CD4-positive, alpha-beta T cell (primary cell): ENCODE measurements at places on chromosomes 2 and 18. TPM values are rescaled to one million over a fixed set of nuclear protein-coding genes. Genes with fewer than 3 reads are reported as not detected.

CHRND gene
- not detected for total RNA-seq

POU3F3 gene
- total RNA-seq = not detected

HMSD gene
- not detected for total RNA-seq

PSMA8 gene
- total RNA-seq = not detected

TNS1 gene
- 0.34 TPM for total RNA-seq

TCF7L1 gene
- not detected for total RNA-seq

GCG gene
- total RNA-seq = not detected

- DNase-seq = no peak
Observed at GRCh38 chr2:228352048-228352447, 170.6 kb upstream of the SPHKAP start.

- no peak for DNase-seq
Observed at GRCh38 chr18:12574494-12575185, 83.3 kb downstream of the SPIRE1 start.

- DNase-seq = no peak
Observed at GRCh38 chr2:223459328-223459939, 142.7 kb downstream of the SCG2 start.

DNA sequence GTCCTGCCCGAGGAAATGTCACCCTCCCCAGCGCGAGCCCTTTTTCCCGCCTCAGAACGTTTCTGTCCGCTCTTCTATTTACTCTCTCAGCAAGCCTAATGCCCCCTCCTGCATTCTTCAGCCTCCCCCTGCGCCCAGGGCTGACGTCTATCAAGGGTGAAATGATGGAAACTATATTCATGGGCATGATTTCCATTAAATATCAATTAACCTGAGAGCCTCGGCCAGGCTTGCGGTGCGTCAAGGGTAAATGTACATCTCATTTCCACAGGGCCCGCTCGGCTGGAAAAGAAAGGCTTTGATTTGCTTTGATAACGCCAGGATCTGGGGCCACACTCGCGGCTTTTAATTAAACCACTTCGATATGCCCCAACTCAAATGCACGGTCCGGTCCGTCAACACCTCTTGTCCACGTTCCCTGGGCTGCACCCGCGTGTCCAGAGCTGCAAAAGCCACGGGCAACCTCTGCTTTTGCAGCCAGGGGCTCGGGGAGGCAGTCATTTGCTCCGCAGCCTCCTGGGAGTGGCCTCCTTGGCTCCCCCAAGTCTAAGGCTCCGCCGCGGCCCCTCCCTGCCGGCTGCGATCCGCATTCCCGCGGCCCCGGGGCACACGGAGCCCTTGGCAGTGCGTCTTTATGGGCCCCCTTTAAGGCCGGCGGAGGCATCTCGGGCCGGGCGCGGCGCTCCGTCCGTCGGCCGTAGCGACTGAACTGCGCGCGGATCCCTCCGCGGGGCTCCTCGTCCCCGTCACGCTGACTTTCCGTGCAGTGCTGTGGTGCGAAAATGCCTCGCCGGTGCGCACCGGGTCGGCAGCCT lies at the start of gene HOXD8:
TSS of gene HOXD8 (plus strand) at position 724 of the 815 bp plus-strand sequence. CDS start 662 bp downstream, outside the sequence.
- peak; percentile 42 for DNase-seq

DNA sequence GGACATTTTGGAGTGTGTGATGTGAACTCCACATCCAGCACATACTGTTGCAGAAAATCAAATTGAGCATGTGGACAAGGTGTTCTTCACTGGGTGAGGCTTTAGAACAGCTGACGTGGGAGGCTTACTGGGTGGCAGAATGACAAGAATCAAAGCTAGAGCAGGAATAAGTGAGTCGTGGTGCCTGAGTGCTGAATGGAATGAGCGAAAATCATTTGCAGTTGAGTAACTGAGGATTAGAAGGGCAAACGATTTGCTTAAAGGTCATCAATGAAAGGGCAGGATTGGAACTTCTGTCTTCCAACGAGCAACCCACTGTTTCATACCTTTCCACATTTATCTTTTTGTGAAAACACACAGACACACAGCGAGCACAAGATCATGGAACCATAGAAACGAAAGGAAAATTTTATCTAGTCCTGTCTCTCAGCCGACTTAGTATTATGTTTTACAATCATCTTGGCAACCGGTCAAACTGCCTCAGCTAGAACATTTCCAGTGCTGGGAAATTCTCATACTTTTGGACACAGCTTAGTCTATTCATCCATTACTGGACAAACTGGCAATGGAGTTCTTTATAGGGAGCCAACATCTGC lies 7.2 kb upstream of the DAW1 start:
- DNase-seq = no peak

DNA sequence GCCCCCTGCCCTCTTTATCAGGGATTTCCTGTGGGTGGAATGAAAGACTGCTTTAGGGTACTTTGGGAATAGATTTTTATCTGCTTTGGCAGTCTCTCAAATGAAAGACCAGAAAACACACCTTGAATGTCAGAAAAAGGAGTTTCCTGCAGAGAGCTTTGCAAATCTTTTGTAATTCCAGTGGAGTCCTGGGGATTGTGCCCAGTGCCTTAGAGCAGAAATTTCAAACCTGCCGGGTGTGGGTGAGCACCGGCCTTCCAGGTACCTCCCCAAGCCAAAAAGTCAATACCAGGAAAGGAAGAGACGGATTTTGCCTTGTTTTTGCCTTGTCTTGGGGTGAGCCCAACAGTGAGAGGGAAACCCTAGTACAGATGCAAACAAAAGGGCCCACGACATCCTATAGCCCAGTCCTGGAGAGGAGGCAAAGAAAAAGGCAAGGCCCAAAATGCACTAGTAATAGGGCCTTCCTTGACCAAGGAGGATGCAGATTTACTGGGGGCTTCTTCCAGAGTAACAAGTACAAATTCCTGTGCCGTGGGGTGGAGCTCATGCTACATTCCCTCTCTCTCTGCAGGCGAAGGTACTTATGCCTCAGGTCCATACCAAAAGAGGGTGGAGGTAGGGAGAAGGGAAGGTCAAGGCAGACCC lies 36.4 kb downstream of the FOXI3 start:
- no peak for DNase-seq

- no peak for DNase-seq
Observed at GRCh38 chr2:148730085-148730484, 85.5 kb downstream of the EPC2 start.

DNA sequence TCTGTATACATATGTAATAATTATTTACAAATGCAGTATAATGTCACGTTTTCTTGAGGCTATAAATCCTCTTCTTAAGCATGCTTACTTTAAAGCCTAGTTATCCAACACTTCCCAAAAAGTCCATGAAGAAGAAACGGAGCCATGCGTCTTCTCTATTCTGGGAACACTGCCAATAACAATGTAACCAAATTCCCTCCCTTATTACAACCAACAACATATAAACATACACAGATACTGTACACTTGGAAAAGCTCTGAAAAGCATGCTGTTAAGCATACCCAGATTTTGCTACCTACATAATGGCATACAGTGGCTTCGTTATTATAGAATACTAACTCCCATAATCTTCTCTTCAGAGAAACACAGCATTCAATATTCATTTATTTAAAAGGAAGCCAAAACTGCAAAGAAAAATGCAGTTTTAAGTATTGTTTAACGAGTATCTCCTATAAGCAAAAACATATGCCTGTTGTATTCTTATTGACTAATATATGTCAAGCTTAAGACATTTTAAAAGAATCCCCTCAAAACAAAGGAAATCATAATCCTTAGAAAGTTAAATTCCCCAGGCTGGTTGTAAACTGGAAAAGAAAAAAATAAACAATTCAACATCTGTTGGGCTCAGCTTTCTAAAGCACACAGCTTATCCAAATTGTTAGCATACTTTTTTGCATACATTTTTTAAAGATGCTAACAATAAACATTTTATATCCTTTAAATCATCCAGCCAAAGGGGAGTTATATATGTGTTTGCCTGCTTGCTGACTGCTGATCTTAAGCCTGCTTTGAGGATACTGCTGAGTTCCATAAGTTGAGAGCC lies 83.4 kb downstream of the SLC25A12 start:
- DNase-seq = no peak

DNA sequence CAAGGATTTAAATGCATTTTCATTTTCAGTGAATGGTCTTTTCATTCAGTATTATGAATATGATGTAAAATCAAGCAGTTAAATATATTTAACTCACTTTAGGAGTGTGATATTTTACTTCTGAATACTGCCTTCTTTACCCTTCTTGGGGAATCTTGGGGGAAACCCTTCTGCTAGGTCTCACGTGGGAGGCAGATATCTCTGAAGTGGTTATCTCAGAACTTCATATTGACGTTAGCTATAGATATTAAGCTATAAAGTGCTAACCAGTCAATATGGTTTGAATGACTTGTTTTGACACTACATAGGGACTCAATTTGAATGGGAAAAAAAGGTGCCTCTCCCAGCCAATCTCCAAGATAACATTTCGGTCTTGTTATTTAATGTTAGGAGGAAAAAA lies 9.8 kb downstream of the REL start:
- no peak for DNase-seq

- no peak for DNase-seq
Observed at GRCh38 chr18:48032876-48033789, 102.7 kb upstream of the SMAD2 start.

- no peak for DNase-seq
Observed at GRCh38 chr2:215299337-215299859, 12.5 kb upstream of the ATIC start.

DNA sequence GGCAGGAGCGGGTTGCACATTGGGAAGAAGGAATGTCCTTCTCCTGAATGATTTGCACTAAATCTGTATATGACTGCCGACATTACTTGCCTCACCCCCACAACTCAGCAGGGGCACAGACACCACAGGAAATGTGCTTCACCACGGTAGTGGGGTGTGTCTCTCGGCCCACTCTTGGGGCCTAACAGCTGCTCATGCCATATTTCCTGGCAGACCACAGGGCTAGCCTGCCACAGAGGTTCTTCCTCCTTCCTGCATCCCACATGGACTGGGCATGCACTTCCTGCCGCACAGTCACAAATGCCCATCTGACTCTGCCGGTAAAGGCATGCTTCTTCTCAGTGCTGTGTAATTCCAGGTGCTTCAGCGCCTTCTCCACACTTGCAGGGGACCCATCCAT lies 10.3 kb upstream of the PAPOLG start:
- no peak for DNase-seq

DNA sequence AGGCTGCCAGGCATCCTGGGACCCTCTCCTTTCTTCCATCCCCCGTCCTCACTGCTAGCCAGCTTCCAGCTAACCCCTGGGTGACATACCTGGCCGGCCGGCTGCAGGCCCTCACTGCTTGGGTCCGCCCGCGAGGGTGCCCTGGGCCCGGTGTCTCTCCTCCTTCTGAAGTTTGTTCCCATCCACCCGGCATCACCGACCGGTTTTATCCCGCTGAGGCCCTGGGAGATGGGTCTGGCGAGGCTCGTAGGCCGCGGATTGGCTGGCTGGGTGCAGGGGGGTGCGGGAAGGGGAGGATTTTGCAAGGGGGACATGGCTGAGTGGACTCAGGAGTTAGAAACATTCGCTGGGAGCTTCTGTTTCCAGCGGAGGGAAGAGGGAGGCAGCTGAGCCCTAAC lies at the start of gene PAX8:
TSS of gene PAX8 (minus strand) at position 180 of the 398 bp plus-strand sequence. CDS start 527 bp downstream, outside the sequence.
- DNase-seq = no peak

DNA sequence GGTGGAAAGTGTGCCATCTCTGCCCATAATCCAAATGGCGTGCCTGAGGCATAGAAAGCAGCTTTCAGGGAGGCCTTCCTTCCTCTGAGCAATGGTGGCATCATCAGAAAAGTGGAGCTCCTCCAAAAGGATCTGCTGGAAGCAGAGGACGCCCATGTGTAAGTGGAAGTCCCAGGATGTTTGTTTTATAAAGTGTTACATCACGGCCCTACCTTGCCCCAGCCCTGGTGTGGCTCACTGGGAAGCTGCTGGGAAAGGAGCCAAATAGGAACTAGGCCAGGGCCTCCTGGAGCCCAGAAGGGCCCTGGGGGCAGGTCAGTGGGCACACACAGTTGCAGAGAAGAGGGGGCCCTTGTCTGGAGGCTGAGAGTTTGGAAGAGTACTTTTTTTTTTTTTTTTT lies 4.2 kb upstream of the ODC1 start:
- no peak for DNase-seq

DNA sequence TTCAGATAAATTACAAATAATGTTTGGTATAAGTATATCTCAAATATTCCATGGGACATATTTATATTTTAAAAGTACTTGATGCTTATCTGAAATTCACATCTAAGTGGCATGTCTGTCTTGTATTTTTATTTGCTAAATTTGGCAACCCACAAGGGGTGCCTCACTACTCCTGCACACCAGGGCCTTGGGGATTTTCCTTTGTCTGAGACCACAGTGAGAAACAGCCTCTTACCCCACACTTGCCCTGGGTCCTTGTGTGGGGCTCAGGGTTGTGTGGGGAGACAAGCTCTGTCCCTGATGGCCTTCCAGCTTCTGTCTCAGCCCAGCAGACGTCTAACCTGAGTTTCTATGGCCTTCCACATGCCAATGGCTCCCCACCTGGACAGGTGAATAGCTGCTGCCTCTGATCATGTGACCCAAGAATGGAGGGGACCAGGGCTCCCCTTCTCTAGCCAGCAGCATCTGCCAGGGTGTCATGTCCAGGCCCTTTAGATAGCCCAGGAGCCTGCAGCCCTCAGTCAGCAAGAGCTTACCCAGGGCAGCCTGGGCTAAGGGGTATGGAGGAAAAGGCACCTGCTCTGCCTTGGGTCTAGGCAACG lies 49.5 kb upstream of the MRPL33 start:
- DNase-seq = no peak

- DNase-seq = no peak
Observed at GRCh38 chr2:184936761-184937160, 338.4 kb downstream of the ZNF804A start.

DNA sequence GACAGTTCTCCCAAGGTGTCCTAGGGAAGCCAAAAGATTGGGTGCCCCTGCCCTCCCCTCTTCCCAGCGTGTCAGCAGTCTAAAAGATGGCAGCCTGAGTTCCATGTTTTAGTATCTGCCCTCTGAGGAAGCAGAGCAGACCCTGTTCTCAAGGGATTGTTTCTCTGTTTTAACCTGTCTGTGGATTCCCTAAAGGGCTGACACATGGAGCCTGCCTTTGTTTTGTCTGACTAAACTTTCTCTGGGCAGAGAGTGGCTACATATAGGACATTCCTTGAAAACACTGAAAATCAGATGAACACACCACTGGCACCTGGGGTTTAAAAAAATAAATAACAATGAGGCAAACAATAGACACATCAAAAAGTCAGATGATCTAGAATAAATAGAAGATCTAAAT lies 337.6 kb downstream of the KIAA1328 start:
- no peak for DNase-seq

DNA sequence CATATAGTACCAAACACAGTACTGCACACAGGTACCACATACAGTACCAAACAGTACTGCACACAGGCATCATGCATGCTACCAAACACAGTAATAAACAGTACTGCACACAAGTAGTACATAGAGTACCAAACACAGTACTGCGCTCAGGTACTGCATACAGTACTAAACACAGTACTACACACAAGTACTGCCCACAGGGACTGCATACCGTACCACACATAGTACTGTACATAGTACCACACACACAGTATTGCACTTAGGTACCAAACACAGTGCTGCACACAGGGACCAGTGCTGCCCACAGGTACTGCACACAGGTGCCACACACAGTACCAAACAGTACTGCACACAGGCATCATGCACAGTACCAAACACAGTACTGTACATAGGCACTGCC lies 74.9 kb downstream of the ZNF236 start:
- DNase-seq = no peak

GRCh38 chr2:234410526-234410925 lies 86.4 kb downstream of the ARL4C start:
- DNase-seq = no peak
